ENCODE measurements at places on chromosomes 1 and 21. TPM values are rescaled to one million over a fixed set of nuclear protein-coding genes. Genes with fewer than 3 reads are reported as not detected.
A peak's percentile ranks its signal among the peaks of the same experiment; 100 is the strongest.

- peak; percentile 69 for DNase-seq
- H3K4me3 ChIP-seq, result peak overlapping the region; percentile 72
These were observed 941 bp upstream of the ROR1 start for GRCh38 chr1:63772876-63773275.

DNA sequence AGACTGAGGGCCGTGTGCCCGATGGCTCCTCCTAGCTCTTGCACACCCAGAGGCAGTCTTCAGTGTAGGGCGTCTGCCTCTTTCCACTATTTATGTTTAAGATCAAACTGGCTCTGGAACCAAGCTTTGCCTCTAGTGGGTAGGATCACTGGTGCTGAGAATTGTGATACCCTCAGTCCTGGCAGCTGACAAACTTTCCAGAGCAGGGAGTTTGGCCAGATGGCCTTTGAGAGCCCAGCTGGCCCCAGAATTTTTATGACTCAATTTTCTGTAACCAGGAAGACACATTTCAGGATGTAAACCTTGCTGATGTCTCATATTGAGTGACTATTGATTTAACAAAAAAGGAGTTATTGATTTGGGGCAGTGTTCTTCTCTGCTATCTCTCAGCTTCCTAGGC, 6.7 kb downstream of the COQ8A start:
- H3K27ac ChIP-seq, result no peak overlapping the region
- no peak overlapping the region for H3K4me3 ChIP-seq
- H3K36me3 ChIP-seq, result no peaks in the 10 kb centered on the region

Gene ELAPOR1
- 2.1 TPM for total RNA-seq

DNA sequence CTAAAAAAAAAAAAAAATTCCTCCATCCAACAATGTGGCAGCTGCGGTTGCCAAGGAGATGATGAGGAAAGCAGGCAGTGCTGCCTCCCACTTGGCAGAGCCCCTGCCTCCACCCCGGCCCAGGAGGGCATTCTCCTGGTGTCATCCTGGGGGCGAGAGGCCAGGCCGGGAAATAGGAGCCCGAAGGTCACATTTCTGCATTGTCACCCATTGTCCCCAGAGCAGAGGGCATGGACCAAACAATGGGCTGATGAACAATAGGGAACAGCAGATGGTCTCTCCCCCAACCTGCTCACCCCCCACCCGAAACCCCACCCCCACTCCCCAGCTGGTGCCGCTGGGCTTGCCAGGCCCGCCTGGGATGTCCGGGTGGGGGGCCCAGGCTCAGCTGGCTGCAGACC, 37.3 kb downstream of the CAMK2N1 start:
- H3K36me3 ChIP-seq, result no peaks in the 10 kb centered on the region
- H3K27ac ChIP-seq, result no peak overlapping the region
- no peaks in the 10 kb centered on the region for H3K27me3 ChIP-seq
- peaks cover 15% of the 10 kb centered on the region for H3K4me1 ChIP-seq

Gene MAP3K6
- 10.6 TPM for total RNA-seq

- H3K27me3 ChIP-seq, result no peaks in the 10 kb centered on the region
- no peaks in the 10 kb centered on the region for H3K4me1 ChIP-seq
- H3K36me3 ChIP-seq, result peaks cover 9% of the 10 kb centered on the region
- no peak overlapping the region for H3K4me3 ChIP-seq
- DNase-seq, result no peak
- H3K27ac ChIP-seq, result no peak overlapping the region
These were observed 35.9 kb downstream of the VPS26C start for GRCh38 chr21:37231249-37231645.
